ENCODE measurements at places on chromosomes 1 and 21. TPM values are rescaled to one million over a fixed set of nuclear protein-coding genes. Genes with fewer than 3 reads are reported as not detected.

GRCh38 chr1:113199760-113200455, 126.9 kb downstream of the LRIG2 start:
- no peaks in the 10 kb centered on the region for H3K4me1 ChIP-seq
- H3K27ac ChIP-seq = no peak overlapping the region
- no peak for DNase-seq
- H3K4me3 ChIP-seq = no peak overlapping the region
- H3K36me3 ChIP-seq = no peaks in the 10 kb centered on the region

- no peak for DNase-seq
- no peaks in the 10 kb centered on the region for H3K27me3 ChIP-seq
- no peaks in the 10 kb centered on the region for H3K36me3 ChIP-seq
- no peak overlapping the region for H3K4me3 ChIP-seq
- no peaks in the 10 kb centered on the region for H3K4me1 ChIP-seq
Observed at GRCh38 chr1:193069748-193070385, 10.5 kb downstream of the RO60 start.

DNA sequence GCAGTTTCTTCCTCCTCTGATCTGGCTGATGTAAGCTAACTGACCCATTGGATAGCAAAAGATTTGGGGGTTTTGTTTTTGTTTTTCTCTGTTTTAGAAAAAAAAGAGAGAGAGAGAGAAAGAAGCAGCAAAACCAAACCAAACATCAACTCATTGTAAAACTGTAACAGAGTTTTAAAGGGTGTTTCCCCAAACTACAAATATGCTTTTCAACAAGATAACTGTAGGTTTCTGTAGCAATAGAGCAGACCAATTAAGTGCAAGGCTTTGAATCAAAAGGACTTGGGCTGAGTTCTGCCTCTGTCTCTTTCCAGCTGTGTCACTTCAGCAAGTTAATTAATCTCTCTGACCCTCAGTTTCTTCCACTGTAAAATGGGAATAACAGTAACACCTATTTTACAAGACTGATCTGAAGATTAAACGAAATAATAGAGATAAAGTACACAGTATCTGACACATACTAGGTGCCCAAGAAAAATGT, 44.5 kb downstream of the RRAGC start:
- no peak overlapping the region for H3K4me3 ChIP-seq
- no peak overlapping the region for H3K27ac ChIP-seq
- H3K36me3 ChIP-seq = no peaks in the 10 kb centered on the region
- no peaks in the 10 kb centered on the region for H3K4me1 ChIP-seq

- H3K36me3 ChIP-seq = no peaks in the 10 kb centered on the region
- DNase-seq = no peak
- H3K4me3 ChIP-seq = no peak overlapping the region
Observed at GRCh38 chr1:169584483-169585144, 1.7 kb downstream of the F5 start.

DNA sequence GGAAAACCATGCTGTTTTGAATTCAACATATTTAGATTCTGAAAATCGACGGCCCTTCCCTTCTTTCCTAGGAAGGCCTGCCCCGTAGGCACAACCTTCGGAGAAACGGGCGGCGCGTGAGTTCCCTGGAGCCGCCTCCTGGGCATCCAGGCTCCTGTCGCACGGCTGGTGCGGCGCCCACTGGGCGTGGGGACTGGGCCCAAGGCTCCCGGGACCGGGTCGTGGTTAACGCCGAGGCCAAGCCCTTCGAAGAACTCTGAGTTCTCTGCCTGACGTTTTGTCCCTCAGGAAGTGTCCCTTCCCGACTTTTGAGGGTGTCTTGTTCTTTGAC, 19.2 kb upstream of the TBX15 start:
- H3K4me1 ChIP-seq = no peaks in the 10 kb centered on the region
- peaks cover 29% of the 10 kb centered on the region for H3K27me3 ChIP-seq
- H3K27ac ChIP-seq = no peak overlapping the region
- DNase-seq = peak; percentile 49
- no peaks in the 10 kb centered on the region for H3K36me3 ChIP-seq
- no peak overlapping the region for H3K4me3 ChIP-seq

- no peaks in the 10 kb centered on the region for H3K4me1 ChIP-seq
- H3K4me3 ChIP-seq = no peak overlapping the region
- H3K27ac ChIP-seq = no peak overlapping the region
- H3K27me3 ChIP-seq = no peaks in the 10 kb centered on the region
- H3K36me3 ChIP-seq = no peaks in the 10 kb centered on the region
Observed at GRCh38 chr1:170407581-170407980, 124.4 kb upstream of the GORAB start.

GRCh38 chr1:98700228-98700627, 38.7 kb downstream of the SNX7 start:
- no peak overlapping the region for H3K4me3 ChIP-seq
- H3K27ac ChIP-seq = no peak overlapping the region
- H3K27me3 ChIP-seq = no peaks in the 10 kb centered on the region
- no peak for DNase-seq
- H3K4me1 ChIP-seq = no peaks in the 10 kb centered on the region

DNA sequence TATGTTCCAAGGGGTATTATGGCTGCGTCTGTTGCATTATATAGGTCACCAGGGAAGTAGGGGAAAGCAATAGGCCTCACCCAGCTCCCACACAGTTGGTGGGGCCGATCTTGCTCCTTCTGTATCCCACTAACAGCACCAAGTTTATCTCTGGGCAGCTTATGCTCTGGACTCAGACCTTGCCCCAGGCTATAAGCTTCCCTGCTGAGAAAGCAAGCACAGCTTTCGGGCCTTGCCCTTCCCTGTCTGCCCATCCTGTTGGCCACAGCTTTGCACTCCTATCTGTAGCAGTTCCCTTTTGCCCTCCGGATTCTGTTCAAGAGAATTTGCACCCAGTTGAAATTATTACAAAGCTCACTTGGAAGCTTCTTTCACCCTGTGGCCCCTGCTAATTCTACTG, 12.9 kb downstream of the KCNE1 start:
- H3K27me3 ChIP-seq = no peaks in the 10 kb centered on the region
- no peak overlapping the region for H3K4me3 ChIP-seq
- no peaks in the 10 kb centered on the region for H3K36me3 ChIP-seq
- H3K4me1 ChIP-seq = no peaks in the 10 kb centered on the region

DNA sequence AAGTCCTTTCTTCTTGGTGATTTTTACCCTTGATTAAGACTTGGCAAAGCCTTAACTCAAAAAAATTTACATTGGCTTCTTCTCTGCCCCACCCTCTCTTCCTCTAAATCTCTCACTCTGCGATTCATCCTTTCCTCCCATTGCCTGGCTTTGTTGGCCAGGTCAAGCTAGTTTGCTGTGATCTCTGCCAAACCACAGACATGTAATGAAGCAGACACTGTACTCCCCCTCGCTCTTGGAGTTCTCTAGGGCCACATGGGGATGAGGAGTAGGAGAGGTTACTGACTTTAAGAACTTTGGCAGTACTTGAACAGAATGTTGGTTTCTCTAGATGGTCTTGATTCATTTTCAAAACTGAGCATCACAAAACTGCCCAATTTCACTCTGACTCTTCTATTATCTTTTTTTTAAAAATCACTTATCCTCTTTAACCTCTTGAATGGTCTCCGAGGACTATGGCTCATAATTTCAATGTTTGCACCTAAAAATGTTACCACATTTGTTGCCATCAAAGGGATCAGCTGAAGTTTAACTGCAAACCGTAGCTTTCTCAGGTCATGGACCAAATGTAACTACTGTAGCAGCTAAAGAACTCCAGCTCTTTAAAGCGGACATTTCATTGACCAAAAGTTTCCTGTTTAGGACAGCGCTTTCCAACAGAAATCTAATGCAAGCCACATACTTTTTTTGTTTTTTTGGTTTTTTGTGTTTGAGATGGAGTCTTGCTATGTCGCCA, 62.7 kb upstream of the IPO9 start:
- H3K4me3 ChIP-seq = no peak overlapping the region
- H3K4me1 ChIP-seq = peaks cover 35% of the 10 kb centered on the region
- H3K27me3 ChIP-seq = no peaks in the 10 kb centered on the region
- H3K36me3 ChIP-seq = no peaks in the 10 kb centered on the region
- DNase-seq = no peak
- peak overlapping the region; percentile 20 for H3K27ac ChIP-seq

DNA sequence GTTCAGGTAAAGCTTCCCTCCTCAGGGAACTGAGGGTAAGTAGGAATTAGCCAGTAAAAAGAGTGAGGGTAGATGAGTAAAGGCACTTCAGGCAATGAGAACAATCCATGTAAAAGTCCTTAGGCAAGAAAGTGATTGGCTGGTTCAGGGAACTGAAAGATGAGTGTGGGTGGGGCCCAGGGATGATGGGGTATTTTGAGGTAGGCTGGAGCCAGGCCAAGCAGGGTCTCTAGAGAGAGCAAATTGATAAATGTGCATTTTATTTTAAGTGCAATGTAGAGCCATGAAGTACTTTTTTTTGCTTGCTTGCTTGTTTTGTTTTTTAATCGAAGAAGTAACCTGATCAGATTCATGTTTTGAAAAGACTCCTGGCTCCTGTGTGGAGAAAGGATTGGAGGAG, 26.5 kb downstream of the OSBPL9 start:
- no peak for DNase-seq
- no peaks in the 10 kb centered on the region for H3K36me3 ChIP-seq
- H3K27me3 ChIP-seq = no peaks in the 10 kb centered on the region
- no peak overlapping the region for H3K4me3 ChIP-seq
- H3K27ac ChIP-seq = peak overlapping the region; percentile 69

DNA sequence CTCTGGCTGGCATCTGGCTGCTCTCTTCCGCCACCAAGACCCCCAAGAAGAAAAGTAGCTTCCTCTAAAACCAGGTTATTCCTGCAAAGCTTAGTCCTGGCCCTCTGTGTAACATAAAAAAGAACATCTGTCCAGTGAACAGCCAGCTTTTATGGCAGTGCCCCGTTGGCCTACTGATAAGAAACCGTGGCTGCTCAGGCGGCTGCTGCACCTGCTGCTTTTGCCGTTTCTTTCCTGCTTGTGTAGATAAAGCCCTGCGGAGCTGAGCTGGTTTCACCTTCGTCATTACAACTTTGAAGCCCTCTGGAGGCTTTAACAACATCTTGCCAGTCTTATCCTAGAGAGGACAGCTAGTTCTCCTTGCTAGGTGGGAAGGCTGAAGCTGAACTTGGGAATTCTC, 20.5 kb downstream of the ELAPOR1 start:
- no peak for DNase-seq
- H3K27me3 ChIP-seq = no peaks in the 10 kb centered on the region
- no peak overlapping the region for H3K4me3 ChIP-seq
- H3K36me3 ChIP-seq = no peaks in the 10 kb centered on the region

- H3K27me3 ChIP-seq = no peaks in the 10 kb centered on the region
- no peaks in the 10 kb centered on the region for H3K4me1 ChIP-seq
- no peak for DNase-seq
- H3K27ac ChIP-seq = peak overlapping the region; percentile 85
Observed at GRCh38 chr1:20660847-20661206, 342 bp downstream of the DDOST start.

DNA sequence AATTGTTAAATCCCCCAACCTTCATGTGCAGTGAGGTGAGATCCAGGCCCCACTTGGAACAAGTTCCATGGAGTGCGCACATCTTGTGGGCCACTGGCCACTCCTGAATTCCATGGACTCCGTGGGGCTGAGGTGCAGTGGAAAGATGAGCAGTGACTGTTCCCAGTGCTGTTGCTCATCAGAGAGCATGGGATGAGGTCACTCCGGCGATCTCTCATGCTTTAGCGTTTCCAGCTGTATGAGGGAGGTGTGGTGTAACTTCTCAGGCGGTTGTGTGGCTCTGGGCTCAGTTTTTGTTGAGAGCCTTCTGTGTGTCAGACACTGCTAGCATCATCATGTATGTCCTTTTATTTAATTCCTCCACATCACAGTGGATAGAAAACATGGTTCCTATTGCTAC, 96.2 kb downstream of the GALNT2 start:
- H3K4me1 ChIP-seq = no peaks in the 10 kb centered on the region
- peak overlapping the region; percentile 40 for H3K27ac ChIP-seq
- no peak overlapping the region for H3K4me3 ChIP-seq

GRCh38 chr1:152034654-152035538, 1.9 kb downstream of the S100A11 start:
- H3K27ac ChIP-seq = peak overlapping the region; percentile 98
- peak overlapping the region; percentile 70 for H3K4me3 ChIP-seq
- peaks cover 26% of the 10 kb centered on the region for H3K36me3 ChIP-seq
- no peaks in the 10 kb centered on the region for H3K4me1 ChIP-seq

DNA sequence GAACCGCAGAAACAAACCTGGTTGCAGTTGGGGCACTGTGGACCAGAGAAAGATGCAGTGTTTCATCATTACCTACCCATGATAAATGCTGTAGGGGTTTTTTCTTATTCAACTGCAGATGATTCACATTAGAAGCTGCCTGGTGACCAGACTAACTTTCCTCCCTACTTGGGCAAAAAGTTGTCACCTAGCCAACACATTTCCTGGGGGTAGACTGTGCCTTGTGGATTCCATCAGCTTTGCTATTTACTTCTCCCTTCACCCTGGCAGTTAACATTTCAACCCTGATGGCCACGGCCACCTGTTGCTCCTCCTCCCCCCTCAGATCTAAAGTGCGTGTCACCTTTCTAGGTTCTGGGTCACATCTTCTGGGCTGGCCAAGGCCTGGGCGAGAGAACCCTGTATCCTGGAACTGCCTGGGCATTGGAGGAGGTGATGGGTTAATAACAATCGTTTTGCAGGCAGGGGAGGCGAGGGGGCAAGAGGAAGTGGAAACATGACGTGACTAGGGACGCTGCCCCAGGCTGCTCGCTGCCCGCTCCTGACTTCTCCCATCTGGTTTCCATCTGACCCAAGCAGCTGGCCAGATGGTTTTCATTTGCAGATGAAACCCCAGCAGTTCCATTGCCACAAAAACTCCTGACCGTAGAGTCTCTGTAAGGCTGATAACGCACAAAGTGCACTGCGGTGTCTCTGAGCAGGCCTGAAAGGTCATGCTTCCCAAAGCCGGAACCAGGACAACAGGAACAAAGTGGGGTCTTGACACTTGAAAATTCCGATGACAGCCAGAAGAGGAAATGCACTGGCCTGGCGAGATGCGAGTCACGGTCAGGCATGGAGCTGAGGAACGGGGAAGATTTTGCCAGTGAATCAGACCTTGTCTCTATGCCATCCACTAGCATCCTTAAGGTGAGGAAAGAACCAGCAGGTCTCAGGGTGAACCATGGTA, 36.6 kb downstream of the CAPZB start:
- H3K27ac ChIP-seq = peak overlapping the region; percentile 65
- H3K36me3 ChIP-seq = no peaks in the 10 kb centered on the region
- no peak overlapping the region for H3K4me3 ChIP-seq

Gene RCSD1
- total RNA-seq = 39.3 TPM

Gene G0S2
- 212 TPM for total RNA-seq

Gene FCRL2
- not detected for total RNA-seq

Gene IFI44L
- 3.3 TPM for total RNA-seq

Gene CYYR1
- 36.7 TPM for total RNA-seq

Gene SPATA21
- not detected for total RNA-seq

Gene LRRC53
- total RNA-seq = not detected
